Kidney epithelial cell (primary cell): ENCODE measurements at places on chromosomes 2 and 18.

- no peak for DNase-seq
These were observed 5.2 kb upstream of the MAP3K2 start for GRCh38 chr2:127392828-127393578.

DNA sequence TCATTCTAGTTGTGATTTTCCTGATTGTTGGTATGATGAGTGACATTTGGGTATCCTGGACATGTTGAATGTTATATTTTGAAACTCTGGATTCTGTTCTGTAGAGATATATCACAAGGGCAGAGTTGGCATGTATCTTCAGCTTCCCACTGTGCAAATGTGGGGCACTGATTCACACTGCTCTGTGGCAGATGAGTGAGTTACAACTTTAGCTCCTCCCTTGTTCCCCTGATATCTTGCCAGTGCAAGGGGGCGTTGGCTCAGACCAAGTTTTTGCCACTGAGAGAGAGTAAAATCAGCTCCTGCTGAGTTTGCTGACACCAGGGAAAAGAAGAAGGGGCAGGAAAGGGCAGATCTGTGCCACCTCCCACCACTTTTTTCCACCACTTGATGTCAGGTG lies 199.6 kb upstream of the MMADHC start:
- no peak for DNase-seq

GRCh38 chr2:203777030-203777429 lies 70.6 kb downstream of the CD28 start:
- DNase-seq = no peak

DNA sequence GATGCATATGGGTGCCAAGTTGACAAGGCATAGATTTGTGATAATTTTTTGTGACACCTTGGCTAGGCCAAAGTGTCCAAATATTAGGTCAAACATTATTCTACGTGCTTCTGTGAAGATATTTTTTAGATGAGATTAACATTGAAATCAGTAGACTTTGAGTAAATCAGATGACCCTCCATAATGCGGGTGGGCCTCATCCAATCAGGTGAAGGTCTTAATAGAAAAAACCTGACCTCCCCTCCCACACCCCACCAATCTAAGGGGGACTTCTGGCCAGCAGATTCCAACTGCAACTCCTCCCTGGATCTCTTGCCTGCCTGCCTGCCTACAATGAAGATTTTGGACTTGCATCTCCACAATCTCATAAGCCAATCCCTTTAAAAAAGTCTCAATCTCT lies 118.8 kb upstream of the LMAN1 start:
- DNase-seq = no peak

GRCh38 chr2:8094526-8094925 lies 587.3 kb upstream of the ID2 start:
- no peak for DNase-seq

DNA sequence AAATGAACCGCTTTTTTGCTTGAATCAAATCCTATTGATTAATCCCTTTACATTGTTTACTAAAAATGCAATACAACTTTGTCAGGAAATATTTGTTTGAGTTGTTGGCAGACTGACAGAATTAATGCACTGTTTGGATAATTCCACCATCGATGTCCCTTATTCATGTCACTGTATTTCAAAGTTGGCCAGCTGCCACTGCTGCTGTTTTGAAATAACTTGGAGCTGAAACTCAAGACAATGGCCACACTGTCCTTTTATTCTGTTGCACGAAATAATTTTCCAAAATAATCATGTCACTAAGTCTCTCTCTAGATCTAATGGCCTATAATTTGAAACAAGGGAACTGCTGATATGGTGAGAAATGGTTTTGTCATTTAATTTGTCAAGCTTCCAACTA lies 55.2 kb upstream of the PAX3 start:
- DNase-seq = no peak

DNA sequence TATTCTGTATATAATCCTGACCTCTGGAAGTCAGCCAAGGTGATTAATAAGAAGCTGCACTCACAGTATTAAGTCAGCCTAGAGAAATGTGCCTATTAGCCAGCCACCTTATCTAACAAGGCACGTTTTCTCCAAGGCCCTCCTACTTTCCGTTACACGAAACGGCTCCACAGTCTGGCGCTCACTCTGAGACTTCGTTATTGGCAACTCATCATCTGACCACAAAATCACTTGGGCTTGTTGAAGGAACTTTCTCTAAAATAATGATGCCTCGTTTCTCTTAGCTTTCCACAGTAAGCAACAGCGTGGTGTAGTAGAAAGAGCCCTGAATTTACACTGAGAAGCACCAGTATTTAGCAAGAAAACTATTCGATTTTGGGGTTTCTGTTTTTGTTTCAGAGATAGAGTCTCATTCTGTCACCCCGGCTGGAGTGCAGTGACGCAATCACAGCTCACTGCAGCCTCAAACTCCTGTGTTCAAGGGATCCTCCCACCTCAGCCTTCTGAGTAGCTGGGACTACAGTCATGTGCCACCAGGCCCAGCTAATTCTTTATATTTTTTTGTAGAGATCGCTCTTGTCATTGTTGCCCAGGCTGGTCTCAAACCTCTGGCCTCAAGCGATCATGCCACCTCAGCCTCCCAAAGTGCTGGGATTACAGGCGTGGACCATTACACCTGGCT lies 53.6 kb upstream of the SLC14A1 start:
- DNase-seq = no peak

DNA sequence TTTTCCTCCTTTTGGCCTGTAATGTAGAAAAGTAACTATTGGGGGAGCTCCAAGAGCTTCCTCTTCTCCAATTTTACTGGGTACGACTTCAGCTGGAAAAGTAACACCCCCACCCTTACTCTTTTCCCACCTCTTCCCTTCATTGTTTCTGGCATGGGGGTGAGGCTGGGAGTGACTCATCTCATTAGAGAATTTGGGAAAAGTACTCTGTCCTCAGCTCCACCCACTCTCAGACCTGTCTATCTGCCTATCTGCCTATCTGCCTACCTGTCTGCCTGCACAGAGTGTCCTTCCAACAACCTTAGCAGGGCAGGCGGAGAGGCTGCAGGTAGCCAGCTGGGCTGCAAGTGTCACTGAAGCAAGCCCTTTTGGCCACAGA lies 93.6 kb downstream of the EPHA4 start:
- no peak for DNase-seq

DNA sequence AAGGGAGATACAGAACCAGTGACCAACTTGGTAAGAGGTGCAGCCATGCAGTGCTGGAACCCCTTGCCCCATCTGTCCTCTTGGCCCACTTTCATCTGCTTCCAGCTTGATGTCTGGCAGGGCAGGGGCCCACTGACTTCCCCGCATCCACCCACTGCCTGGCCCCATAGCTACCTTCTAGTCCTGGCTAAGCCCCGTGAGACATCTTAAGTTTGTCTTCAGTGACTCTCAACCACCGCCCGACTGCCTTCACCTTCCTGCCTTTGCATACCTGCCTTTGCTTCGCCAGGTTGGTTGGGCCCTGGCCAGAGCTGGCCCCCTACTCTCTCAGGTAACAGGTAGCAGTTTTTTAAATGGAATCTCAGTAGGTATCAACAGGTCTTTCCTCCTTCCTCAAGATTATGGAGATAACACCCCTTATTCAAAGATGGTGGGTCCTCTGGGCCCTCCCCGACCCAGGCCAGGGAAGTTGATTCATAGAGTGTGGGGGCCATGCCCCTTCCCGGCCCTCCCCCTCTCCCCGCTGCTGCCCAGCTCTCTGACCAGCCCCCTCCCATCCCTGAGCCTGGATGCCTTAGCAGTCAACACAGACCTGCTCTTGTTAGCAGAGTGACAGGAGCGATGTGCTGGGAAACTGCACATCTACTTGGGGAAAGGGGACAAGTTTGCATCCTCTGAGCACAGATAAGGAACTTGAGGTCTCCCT lies 2.8 kb downstream of the ARID5A start:
- no peak for DNase-seq

GRCh38 chr2:41728788-41729338 lies 319.0 kb upstream of the PKDCC start:
- DNase-seq = no peak

GRCh38 chr18:48646976-48647375 lies 108.1 kb downstream of the CTIF start:
- DNase-seq = no peak

GRCh38 chr2:172845028-172845630 lies 109.5 kb downstream of the RAPGEF4 start:
- no peak for DNase-seq

DNA sequence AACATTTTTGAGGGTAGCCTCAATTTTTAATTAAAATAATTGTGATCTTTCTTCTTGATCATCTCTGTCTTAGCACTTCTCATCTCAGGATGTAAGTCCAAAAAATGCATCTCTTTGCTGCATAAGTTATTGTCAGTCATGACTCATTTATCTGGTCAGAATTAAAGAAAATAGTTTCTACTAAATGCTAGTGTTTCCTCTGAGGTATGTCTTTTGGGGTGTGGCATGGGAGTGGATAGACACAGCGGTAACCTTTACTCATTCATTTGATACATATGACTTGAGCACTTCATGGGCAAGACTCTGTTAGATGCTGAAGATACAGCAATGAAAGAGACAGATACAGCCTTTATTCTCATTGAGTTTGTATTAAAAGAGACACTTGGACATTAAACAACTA lies 284.7 kb downstream of the IRS1 start:
- DNase-seq = no peak

DNA sequence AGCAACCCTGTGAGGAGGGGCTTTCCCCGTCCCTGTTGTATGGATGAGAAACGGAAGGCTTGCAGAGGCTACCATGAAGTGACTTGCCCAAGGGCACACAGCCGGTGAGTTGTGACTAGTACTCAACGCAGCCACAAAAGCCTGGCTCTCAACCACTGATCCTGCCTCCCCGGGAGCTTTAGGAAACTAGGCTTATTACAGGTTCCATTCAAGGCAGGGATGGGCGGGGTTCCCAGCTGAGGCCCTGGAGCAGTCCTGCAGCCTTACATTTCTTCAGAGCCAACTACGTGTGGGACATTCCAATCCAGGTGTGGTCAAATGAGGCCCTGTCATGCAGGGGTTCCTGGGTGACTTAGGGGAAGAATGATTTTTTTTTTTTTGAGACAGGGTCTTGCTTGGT lies 59.6 kb downstream of the MEX3C start:
- DNase-seq = no peak

- no peak for DNase-seq
These were observed 158.5 kb upstream of the NOSTRIN start for GRCh38 chr2:168643979-168644378.

GRCh38 chr2:114724454-114724853 lies 282.0 kb downstream of the DPP10 start:
- no peak for DNase-seq

- DNase-seq = no peak
These were observed 161.1 kb downstream of the GFPT1 start for GRCh38 chr2:69225933-69226332.

- DNase-seq = no peak
These were observed 255.2 kb upstream of the NRP2 start for GRCh38 chr2:205427112-205427511.

- DNase-seq = no peak
These were observed 825 bp upstream of the SCYGR1 start for GRCh38 chr2:227388537-227389011.

DNA sequence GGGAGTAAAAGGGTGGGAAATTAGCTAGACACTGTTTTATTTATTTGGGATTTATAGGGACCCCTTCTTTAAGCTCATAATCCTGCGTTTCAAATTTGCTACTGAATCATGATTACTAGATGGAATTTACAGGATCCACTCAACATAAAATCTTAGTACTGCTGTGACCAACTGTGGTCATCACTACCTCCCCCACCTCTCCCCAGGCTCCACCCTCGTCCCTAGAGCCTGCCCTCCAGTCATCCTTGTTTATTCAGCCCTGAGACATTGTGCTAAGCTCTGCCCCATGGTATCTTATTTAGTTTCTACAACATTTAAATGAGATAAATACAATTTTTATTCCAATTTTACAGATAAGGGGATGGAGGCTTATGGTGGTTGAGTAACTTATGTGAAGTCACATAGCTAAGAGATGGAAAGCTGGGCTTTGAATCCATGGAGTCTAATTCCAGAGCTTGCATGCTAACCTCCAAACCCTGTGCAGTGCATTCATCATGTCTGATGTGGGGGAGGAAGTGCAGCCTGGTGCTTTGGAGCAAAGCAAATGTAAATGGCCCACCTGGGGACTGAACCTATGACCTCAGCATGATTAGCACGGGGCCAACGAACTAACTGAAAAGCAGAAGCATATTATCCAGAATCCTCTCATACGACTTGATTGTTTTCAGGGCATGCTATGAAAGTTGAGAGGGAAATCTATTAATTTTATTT lies 502.4 kb downstream of the TMEM182 start:
- no peak for DNase-seq

GRCh38 chr2:113724010-113724409 lies 32.4 kb downstream of the SLC35F5 start:
- no peak for DNase-seq

DNA sequence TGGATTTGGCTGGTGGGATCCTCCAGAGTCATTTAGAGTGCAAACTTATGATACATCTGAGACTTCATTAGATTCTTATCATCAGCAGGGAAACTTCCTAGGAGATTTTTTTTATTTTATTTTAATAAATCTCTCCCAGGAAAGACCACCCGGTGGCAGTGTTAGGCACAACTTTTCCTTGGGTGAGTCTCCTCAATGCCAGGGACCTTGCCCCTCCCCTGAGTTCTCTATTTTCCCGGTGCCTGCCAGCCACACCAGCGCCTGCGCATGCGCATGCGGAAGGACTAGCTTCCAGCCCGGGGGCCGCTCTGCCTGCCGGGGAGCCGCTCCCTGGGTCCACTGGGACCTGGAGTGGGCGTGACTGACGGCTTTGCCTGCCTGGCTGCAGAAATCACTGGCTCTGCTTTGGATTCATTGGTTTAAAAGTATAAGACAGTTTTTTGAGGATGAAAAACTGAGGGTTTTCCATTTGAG lies 86.6 kb downstream of the TMEM182 start:
- DNase-seq = peak; percentile 58

- DNase-seq = no peak
These were observed 40.0 kb downstream of the TEX44 start for GRCh38 chr2:231632559-231633142.

DNA sequence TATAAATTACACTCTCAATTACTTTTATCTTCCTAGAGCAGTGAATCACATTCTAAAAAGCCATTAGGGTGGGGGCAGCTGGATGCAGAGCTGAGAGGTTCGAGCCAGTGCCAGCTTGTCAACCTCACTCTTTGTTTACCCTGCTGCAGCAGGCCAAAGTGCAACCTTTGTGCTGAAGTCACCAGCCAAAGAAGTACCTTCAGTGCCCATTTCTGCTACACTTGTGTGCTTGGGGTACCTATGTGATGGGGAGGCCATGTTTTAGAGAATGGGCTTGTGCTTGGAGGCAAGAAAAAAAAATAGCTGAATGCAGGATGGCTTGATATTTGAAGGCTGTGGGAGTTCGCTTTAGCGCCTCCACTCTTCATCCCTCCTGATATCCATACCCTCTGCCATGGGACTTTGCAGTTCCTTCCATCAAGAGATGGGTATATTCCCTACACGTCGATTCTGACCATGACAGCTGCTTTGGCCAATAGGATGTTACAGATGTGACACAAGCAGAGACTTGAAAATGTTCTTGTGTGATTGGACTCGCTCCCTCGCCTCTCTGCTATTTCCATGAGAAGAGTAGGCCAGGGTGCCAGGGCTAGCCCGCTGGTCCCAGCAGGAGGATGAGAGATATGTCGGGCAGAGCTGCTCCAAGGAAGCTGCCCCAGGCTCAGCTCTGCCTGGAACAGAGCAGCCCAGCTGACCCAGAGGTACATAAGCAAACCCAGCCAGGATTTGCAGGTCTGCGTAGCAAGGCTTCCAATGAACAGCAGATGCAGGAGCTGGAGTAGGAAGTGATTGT lies 12.7 kb upstream of the FZD5 start:
- DNase-seq = no peak
